ENCODE measurements at places on chromosomes 7 and 10. TPM values are rescaled to one million over a fixed set of nuclear protein-coding genes. Genes with fewer than 3 reads are reported as not detected.

The RSU1 gene
- total RNA-seq, result 22.8 TPM

The TMUB1 gene
- total RNA-seq, result 36.0 TPM

The AGR2 gene
- 5.4 TPM for total RNA-seq

The OR2A5 gene
- total RNA-seq, result not detected

The AKR1C2 gene
- 7.4 TPM for total RNA-seq

GRCh38 chr10:98524124-98524523 lies 77.4 kb upstream of the HPS1 start:
- no peak for DNase-seq

GRCh38 chr7:150405584-150406311 lies 26.6 kb downstream of the ZNF775 start:
- peak; percentile 69 for DNase-seq

GRCh38 chr10:101782811-101783735 lies at the start of gene NPM3:
Gene NPM3 (minus strand): TSS chr10:101783446. CDS start chr10:101783390, 56 bp downstream.
- DNase-seq, result peak; percentile 83

DNA sequence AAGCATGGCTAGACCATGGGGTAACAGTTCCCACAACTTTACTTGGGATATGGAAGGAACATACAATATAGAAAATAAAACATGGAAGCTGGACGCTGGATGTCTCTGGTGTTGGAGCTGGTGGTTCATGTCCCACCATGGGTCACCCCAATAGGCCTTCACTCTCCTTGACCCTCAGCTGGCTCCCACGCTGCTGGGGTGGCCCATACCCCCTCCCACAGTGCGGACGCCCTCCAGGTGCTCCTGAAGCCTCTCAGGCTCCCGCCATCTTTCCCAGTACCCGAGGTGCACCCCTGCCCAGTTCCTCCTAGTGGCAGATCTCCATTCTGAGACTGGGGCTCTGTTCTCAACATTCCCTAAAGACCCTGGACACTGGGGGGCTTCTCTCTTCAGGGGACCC lies 5.8 kb upstream of the CPA1 start:
- DNase-seq, result no peak

DNA sequence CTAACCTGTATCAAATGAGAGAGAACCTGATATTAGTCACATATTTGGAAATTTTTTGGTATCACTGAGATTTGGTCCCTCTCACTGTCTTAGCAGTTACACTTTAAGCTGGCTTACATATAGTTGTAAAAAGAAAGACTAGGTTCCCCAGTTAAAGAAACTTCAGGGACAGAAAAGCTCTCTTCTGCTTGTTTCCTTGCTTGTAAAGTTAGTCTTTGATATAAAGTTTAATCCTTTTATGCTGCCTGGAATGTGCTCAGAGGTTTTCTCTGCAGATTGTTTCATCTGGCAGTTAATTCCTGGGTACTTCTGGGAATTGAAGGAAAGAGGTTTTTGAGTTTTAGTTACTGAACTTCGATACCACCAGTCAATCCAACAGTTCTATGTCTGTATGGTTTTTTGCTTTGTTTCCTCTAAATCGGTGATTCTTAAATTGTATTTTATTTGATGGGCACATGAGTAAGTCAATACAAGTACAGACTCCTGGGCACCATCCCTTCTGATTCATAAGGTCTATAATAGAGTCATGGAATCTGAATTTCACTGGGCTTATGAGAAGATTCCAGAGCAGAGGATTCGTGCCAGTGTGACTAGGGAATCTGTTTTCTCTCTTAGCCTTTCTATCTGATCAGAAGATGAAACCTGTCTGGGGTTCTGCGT lies 1080.9 kb upstream of the C7orf33 start:
- DNase-seq, result no peak

DNA sequence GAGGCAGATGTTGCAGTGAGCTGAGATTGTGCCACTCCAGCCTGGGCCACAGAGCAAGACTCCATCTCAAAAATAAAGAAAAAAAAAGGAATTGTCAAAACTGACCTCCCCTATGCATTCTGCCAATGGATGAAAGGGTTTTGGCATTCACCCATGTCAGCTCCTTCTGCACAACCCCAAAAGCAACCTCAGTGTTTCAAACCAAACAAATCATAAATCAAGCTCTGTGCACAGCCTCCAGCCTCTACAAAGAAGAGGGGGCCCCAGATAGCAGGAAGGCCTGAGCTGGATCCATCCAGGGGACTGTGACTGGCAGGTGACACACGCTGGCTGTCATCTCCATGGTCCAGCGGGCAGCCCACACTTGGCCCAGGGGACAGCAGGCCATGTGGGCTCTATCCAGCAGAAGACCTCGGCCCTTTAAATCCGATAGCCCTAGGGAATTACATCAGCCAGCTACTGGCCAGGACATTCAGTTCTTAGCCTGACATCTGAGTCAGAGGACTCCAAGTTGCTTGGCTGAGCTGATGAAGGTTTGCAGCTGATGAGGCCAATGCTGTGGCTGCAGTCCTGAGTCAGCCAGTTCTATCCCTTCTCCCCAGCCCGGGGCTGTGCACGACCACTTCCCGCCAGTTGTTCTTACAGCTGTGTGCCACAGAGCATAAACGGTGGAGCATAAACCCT lies 52.0 kb upstream of the FIGNL1 start:
- DNase-seq, result peak; percentile 29

DNA sequence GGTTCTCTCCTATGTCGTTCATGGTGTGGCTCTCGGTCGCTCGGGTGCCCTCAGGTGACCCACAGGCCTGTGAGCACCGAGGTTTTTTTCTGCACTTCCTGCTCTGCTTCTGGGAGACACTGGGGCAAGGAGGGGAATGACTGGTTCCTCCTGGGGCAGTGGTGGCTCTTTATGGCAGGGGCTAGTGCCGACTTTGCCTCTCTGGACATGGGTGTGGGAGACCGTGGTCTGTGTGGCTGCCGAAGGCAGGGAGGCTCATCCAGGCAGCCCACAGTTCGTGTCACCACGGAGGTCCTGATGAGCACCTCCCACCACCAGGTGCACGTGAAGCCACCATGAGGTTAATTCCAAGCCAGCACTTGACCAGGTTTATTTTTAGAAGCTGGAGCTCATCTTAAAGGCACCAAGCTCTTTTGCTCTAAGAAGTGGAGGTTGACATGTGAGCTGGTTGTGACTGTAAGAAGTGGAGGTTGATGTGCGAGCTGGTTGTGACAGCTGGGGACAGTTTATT lies 24.7 kb upstream of the DPYSL4 start:
- DNase-seq, result no peak

DNA sequence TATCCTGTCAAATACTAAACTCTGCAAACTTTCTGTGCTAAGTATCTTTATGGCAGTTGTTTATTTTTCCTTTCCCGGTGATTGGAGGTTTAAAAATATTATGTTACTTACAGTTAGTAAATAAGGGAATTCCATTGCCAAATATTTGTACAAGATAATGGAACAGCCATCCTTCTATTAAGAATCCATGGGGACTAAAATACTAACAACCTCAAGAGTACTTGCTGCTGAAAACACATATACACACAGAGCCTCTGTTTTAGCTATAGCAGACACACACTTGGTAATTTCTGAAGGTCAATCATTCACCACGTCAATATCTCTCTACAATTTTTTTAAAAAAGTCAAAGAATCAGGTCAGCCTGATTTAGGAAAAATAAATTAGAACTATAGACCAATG lies 32.4 kb downstream of the TSPAN12 start:
- DNase-seq, result no peak

DNA sequence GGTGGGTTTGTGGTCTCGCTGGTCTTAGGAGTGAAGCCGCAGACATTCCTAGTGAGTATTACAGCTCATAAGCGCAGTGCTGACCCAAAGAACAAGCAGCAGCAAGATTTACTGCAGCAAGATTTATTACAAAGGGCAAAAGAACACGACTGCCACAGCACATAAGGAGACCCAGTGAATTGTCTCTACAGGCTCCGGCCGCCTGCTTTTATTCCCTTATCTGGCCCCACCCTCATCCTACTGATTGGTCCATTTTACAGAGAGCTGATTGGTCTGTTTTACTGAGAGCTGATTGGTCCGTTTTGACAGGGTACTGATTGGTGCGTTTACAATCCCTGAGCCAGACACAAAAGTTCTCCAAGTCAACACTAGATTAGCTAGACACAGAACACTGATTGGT lies 82.1 kb downstream of the VIPR2 start:
- DNase-seq, result no peak

- no peak for DNase-seq
These were observed 80.6 kb upstream of the NAMPT start for GRCh38 chr7:106365252-106366005.

DNA sequence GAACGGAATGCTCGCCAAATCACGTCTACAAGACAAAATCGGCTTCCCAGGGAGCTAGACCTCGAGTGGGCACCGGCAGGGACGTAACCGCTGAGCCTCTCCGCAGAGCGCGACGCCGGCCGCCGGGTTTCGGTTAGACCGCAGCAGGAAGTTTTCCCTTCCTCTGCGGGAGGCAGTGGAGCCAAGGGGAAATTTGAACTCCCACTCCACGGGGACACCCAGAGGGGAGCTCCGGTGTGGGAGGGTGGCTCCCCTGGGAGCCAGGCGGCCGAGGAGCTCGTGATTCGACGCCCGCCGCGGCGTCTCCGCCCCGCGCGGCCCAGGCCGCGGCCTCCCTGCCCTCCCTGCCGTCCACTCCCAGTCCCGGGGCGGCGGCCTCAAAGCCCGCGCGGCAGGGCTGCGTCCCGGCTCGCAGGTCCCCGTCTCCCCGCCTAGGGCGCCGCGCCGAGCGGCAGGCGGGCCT lies 426 bp downstream of the SYPL1 start:
- peak; percentile 66 for DNase-seq

DNA sequence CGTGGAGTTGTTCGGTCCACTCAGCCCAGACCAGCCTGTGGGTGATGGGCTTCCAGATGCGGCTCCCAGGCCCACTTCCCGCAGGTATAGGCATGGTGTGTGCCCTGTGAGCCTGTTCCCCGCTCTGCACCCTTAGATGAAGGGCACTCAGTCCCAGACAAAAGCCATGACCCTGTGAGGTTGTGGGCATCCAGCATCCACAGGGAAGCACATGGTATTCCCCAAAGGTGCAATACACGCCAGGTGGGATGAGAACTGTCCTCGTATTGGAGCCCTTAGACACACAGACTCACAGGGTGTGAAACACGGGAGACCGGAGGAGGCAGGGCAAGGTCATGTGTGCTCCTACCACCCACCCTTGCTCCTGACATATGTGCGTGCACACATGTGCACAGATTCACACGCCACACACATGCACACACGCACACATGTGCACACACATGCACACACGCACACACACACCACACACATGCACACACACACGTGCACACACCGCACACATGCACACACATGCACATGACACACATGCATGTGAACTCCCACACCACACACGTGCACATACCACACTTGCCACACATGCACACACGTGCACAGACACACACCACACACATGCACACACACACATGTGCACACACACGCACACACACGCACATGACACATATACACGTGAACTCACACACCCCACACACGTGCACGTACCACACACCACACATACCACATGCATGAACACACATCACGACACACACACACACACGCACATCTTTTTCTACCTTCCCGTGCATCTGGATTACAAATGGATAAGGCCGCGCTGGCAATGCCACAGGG lies 319.4 kb downstream of the WDR37 start:
- no peak for DNase-seq

DNA sequence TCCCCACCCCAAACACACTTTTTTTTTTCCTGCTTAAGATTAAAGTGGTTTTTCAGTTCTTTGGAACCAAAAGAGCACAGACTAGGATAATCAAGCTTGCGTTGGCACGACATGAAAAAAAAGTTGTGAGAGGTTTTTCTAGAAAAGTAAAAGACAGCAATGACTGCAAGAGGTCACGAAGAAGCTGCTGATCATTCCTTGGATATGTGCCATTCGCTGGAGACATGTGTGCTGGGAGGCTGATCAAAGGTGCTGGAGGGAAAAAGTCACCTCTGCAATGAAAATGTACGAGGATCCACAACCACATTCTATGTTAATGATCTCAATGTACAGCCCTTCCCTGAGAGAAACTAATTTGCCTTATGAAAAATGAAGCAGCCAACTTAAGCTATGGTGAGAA lies 5.4 kb downstream of the AKR1B1 start:
- no peak for DNase-seq
